ENCODE measurements at places on chromosomes 12 and 14. TPM values are rescaled to one million over a fixed set of nuclear protein-coding genes. Genes with fewer than 3 reads are reported as not detected.

DNA sequence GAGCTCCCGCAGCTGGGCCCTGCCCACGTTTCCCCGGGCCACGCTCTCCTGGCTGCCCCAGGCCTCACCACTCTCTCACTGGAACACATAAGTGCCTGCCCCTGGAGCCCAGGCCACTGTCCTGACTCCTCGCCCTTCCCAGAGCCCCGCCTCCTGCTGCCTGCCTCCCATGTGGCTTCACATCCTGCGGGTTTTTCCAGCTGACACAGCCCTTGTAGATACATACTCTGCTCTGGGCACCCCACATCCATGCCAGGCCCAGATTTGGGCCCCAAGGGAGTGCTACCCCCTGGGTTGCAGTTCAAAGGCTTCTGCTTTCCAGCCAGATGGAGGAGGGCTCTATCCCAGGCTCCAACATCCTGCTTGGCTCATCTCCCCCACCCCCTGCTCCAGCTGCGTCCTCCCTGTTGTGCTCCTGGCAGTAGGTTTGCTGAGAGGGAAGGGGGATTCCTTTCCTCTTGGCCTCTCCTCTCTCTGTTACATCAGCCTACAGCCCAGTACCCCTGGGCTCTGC lies 60.1 kb downstream of the TSPAN9 start:
- no peak for DNase-seq

DNA sequence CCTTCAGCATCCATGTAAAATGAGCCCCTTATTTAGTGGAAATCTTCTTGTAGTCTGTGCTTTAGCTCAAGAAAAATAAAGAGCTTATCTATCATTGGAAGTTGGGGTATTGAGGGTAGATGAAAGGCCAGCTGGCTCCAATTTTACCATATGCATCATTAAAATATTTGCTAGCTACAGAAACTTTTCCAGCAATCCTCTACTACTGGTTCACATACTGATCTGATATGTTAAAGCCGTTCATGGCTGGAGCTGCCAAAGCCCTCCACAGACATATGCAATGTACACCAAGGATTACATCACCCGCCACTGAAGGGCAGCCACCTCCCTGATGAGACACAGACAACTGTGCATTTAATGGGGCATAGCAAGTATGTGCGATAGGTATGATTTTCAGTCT lies 1205.3 kb downstream of the GALC start:
- DNase-seq: peak; percentile 65

- no peak for DNase-seq
Measured at GRCh38 chr14:25118671-25119070, 68.7 kb upstream of the STXBP6 start.

KCNC2 gene
- total RNA-seq: not detected

GRCh38 chr14:99769123-99769522 lies 24.1 kb upstream of the EML1 start:
- no peak for DNase-seq

GRCh38 chr14:79680087-79680486 lies 531.2 kb downstream of the DIO2 start:
- DNase-seq: no peak

DNA sequence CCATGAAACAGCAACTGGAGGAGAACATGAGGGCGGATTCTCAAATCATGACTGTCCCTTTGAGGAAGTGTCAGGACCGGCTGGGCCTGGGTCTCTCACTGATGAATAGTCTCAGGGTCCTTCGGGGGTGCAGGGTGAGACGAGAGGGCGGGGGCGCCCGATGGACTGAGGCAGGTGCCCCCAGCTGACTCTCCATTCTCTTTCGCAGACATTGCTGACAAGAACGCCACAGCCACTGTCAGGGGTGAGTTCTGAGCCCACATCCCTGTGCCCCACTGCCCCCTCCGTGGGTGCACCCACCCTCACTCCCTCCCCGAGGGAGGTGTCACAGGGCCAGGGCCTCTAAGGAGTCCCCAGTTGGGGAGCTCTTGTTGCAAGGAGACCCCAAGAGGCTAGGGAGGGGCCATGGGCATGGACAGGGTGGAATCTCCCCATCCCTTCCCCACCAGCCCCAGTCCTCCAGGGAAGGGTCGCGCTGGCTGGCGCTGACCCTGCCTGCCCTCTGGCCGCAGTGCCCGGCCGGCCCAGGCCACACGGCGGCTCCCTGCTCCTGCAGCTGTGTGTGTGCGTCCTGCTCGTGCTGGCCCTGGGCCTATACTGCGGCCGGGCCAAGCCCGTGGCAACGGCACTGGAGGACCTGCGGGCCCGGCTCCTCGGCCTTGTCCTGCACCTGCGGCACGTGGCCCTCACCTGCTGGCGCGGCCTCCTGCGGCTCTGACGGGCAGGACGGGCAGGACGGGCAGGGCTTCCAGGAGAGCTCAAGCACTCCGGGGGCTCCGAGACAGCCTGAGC lies 8.7 kb downstream of the C14orf180 start:
- DNase-seq: no peak

- no peak for DNase-seq
Measured at GRCh38 chr12:6981152-6982052, 10.7 kb downstream of the EMG1 start.

- no peak for DNase-seq
Measured at GRCh38 chr12:96063046-96063445, 27.7 kb upstream of the LTA4H start.

Data from NCI-H460 (cell line).